Smooth muscle cell of trachea (primary cell): ENCODE measurements at places on chromosomes 7 and 10. TPM values are rescaled to one million over a fixed set of nuclear protein-coding genes. Genes with fewer than 3 reads are reported as not detected.

DEPP1 gene
- 38.4 and 77.9 TPM in 2 replicates for total RNA-seq

MRLN gene
- not detected in 2 replicates for total RNA-seq

NYAP1 gene
- total RNA-seq = 1.3 and 3.5 TPM in 2 replicates

FGFR2 gene
- total RNA-seq = 0.15 and 0.17 TPM in 2 replicates

ASAH2 gene
- total RNA-seq = 0.17 and 0.29 TPM in 2 replicates

AHR gene
- 90.5 and 93.2 TPM in 2 replicates for total RNA-seq

PLOD3 gene
- 99.5 and 155 TPM in 2 replicates for total RNA-seq

DENND2A gene
- 34.9 and 69.6 TPM in 2 replicates for total RNA-seq

AGMO gene
- under 0.01 and 1.0 TPM in 2 replicates for total RNA-seq

EGR2 gene
- 0.15 and 0.33 TPM in 2 replicates for total RNA-seq

GRM3 gene
- total RNA-seq = not detected in 2 replicates

ZNF727 gene
- 0.17 and 0.29 TPM in 2 replicates for total RNA-seq

GPR146 gene
- total RNA-seq = 1.2 and 5.0 TPM in 2 replicates

SYT15B gene
- not detected in 2 replicates for total RNA-seq

PTN gene
- 35.4 and 36.9 TPM in 2 replicates for total RNA-seq

DPY19L1 gene
- total RNA-seq = 26.6 and 29.4 TPM in 2 replicates

CCDC136 gene
- 11.1 and 15.6 TPM in 2 replicates for total RNA-seq

NUDT1 gene
- 25.0 and 63.0 TPM in 2 replicates for total RNA-seq

MNX1 gene
- total RNA-seq = not detected in 2 replicates

AMZ1 gene
- 0.15 and 1.3 TPM in 2 replicates for total RNA-seq

CALY gene
- 0.33 TPM in 1 of 2 replicates, not detected in the other for total RNA-seq

KEL gene
- 0.17 TPM in 1 of 2 replicates, not detected in the other for total RNA-seq

HGF gene
- 80.7 and 218 TPM in 2 replicates for total RNA-seq

MMRN2 gene
- 3.6 and 4.8 TPM in 2 replicates for total RNA-seq

ZNF853 gene
- 0.15 and 1.5 TPM in 2 replicates for total RNA-seq

SFTPA2 gene
- total RNA-seq = not detected in 2 replicates

WNT2 gene
- total RNA-seq = under 0.01 and 1.3 TPM in 2 replicates

H2BK1 gene
- total RNA-seq = not detected in 2 replicates

PITX3 gene
- 0.17 TPM in 1 of 2 replicates, not detected in the other for total RNA-seq

CLRN3 gene
- not detected in 2 replicates for total RNA-seq

PSMG3 gene
- total RNA-seq = 11.7 and 22.1 TPM in 2 replicates

ANKRD61 gene
- not detected in 2 replicates for total RNA-seq
